Naive B cell (primary cell): ENCODE measurements at places on chromosomes 5 and 9.

- no peak overlapping the region for H3K27ac ChIP-seq
- no peaks in the 10 kb centered on the region for H3K4me1 ChIP-seq
- no peak for DNase-seq
- H3K27me3 ChIP-seq = no peaks in the 10 kb centered on the region
- no peak overlapping the region for H3K4me3 ChIP-seq
- H3K36me3 ChIP-seq = no peaks in the 10 kb centered on the region
These were observed 33.4 kb downstream of the TJP2 start for GRCh38 chr9:69207503-69207902.

DNA sequence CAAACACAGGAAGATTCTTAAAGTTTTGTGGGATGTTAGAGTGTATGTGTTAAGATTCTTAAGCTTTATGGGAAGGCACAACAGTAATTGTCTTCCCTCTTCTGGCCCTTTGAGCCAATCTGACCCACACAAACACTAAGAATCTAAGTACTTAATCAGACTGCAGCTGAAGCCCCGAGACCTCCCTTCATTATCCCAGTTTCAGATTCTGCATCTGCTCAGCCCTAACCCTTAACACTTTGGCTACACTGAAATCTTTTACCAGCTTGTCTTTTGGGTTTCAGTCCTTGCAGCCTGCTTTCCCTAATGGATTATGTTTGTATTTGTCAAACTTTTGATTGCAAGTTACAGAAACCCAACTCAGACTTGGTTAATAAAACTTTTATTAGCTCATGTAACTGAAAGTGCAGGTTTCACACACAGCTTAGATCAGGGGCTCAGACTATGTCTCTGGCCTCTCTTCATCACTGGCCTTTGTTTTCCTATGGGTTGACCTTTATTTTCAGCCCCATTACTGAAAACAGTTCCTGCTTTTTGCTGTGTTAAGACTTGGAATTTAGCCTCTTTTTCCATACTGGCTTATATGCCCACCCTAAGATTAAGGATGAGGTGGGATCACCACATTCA lies 71.5 kb downstream of the COX7C start:
- no peak overlapping the region for H3K27ac ChIP-seq
- H3K27me3 ChIP-seq = no peaks in the 10 kb centered on the region
- H3K36me3 ChIP-seq = no peaks in the 10 kb centered on the region
- H3K4me3 ChIP-seq = no peak overlapping the region
- no peak for DNase-seq

DNA sequence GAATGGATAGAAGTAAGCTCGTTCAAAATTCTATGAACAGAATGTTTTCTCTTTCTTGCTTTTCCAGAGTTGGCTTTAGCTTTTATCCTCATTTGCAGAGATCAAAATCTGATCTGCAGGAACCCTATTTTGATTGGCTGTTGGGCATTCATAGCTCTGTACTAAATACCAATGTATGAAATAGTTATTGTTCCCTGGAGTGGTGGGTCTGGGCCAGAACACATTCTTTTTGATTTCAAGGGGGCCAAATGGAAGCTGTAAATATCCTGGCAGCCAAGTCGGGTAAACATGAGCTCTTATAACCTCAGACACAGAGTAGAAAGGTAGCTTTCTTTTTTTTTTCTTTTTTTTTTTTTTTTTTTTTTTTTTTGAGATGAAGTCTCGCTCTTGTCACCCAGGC lies 241.5 kb downstream of the PDZD2 start:
- H3K4me1 ChIP-seq = no peaks in the 10 kb centered on the region
- no peaks in the 10 kb centered on the region for H3K27me3 ChIP-seq
- no peaks in the 10 kb centered on the region for H3K36me3 ChIP-seq
- H3K27ac ChIP-seq = no peak overlapping the region

DNA sequence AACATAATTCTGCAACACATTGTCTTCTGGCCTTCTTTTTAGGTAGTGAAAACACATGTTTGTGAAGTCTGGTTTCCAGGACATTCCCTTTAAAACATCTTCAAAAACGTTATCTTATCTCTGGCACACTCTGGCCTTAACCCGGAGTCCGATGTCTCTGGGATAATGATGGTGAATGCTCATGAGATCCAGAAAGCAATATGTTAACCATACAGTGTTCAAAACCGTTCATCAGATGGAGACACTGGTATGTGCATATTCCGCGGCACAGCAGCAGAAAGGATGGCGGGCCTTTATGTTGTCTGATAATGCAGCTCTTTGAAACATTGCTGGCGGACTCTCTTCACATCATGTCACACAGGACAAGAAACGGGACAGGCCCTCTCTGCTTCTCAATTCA lies 605.2 kb downstream of the CCDC171 start:
- peaks cover 4% of the 10 kb centered on the region for H3K27me3 ChIP-seq
- no peak overlapping the region for H3K4me3 ChIP-seq
- peaks cover 8% of the 10 kb centered on the region for H3K36me3 ChIP-seq

DNA sequence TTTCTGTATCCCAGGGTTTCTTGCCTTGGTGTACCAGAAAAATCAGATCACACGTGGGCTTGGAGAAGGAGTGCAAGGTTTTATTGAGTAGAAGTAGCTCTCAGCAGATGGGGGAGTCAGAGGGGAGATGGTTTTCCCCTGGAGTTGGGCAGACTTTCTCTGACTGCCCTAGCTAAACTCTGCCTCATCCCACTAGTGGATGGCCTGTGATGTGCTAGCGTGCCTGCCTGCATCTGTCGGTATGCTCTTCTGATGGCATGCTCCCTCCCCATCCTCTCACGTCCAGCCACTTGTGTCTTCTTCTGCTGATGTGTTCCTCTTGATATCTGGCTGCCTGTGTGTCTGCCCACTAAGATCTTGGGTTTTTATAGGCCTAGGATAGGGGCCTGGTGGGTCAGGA lies 616.1 kb upstream of the RGMB start:
- H3K27ac ChIP-seq = no peak overlapping the region
- no peaks in the 10 kb centered on the region for H3K36me3 ChIP-seq
- no peaks in the 10 kb centered on the region for H3K4me1 ChIP-seq

- H3K4me1 ChIP-seq = no peaks in the 10 kb centered on the region
- H3K36me3 ChIP-seq = no peaks in the 10 kb centered on the region
- no peak for DNase-seq
These were observed 375.1 kb downstream of the MED10 start for GRCh38 chr5:6003040-6003825.

DNA sequence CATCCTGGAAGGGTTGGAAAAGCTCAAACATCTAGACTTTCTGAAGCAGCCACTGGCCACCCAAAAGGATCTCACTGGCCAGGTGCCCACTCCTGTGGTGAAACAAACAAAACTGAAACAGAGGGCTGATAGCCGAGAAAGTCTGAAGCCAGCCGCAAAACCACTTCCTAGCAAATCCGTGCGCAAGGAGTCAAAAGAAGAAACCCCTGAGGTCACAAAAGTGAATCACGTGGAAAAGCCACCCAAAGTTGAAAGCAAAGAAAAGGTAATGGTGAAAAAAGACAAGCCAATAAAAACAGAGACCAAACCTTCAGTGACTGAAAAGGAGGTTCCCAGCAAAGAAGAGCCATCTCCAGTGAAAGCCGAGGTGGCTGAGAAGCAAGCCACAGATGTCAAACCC lies 87.6 kb downstream of the MAP1B start:
- H3K36me3 ChIP-seq = no peaks in the 10 kb centered on the region
- DNase-seq = no peak
- H3K4me1 ChIP-seq = peaks cover 7% of the 10 kb centered on the region
- no peak overlapping the region for H3K4me3 ChIP-seq
- H3K27me3 ChIP-seq = peaks cover 26% of the 10 kb centered on the region

DNA sequence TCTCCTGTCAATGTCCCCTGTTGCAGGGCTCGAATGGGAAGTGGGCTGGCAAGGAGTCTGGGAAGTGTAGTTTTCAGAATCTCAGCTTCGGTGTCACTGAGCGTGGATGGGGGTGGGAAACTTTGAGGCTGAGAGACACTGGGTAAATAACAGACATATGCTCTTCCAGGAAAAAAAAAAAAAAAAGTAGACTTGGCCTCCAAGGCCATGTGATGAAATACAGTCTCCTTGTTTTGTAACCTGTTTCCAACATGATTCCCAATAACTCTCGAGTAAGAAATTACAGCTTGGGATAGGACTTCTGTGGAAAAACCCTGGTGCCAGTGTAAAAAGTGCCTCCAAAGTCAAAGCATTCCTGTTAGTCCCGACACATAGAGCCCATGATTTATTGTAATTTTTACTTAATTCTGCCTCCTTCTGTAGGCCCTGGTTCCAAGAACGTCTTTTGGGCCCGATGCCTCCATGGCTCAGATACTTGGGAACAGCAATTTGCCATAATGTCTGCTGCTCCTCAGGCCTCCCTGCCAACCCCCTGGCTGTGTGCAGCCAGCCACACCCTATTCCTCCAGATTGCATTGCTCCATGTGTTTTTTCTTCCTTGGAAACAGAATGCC lies 119.5 kb upstream of the TNC start:
- H3K27ac ChIP-seq = no peak overlapping the region
- H3K27me3 ChIP-seq = peaks cover 19% of the 10 kb centered on the region
- no peak for DNase-seq
- no peaks in the 10 kb centered on the region for H3K4me1 ChIP-seq

GRCh38 chr5:93580063-93580926 lies 724 bp downstream of the NR2F1-AS1 start:
- peak overlapping the region; percentile 90 for H3K4me3 ChIP-seq
- peaks cover 26% of the 10 kb centered on the region for H3K4me1 ChIP-seq
- DNase-seq = no peak
- H3K27me3 ChIP-seq = peaks cover 53% of the 10 kb centered on the region

- H3K4me1 ChIP-seq = no peaks in the 10 kb centered on the region
- H3K36me3 ChIP-seq = no peaks in the 10 kb centered on the region
- peaks cover 17% of the 10 kb centered on the region for H3K27me3 ChIP-seq
- no peak for DNase-seq
- no peak overlapping the region for H3K4me3 ChIP-seq
These were observed 4.0 kb downstream of the ANKRD55 start for GRCh38 chr5:56229111-56229510.
